Chondrocyte (in vitro differentiated cells): ENCODE measurements at places on chromosomes 13 and 19.

DNA sequence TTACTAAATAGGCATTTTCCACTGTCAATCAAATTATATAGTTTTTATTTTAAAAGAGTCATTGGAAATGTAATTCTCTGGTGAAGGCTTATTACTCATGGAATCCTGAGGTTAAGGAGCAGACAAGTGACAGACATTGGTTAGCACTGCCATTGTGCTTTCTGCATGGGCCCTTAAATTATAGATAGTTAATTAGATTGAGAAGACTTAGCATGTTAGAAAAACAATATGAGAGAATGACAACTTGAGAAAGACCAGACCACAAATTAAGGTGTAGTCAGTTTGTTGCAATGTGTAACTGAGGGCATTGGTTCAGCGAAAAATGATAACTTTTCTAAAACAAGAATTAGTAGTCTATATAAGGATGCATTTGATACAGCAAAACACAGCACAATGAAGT, 195.5 kb downstream of the SLITRK6 start:
- DNase-seq: no peak

DNA sequence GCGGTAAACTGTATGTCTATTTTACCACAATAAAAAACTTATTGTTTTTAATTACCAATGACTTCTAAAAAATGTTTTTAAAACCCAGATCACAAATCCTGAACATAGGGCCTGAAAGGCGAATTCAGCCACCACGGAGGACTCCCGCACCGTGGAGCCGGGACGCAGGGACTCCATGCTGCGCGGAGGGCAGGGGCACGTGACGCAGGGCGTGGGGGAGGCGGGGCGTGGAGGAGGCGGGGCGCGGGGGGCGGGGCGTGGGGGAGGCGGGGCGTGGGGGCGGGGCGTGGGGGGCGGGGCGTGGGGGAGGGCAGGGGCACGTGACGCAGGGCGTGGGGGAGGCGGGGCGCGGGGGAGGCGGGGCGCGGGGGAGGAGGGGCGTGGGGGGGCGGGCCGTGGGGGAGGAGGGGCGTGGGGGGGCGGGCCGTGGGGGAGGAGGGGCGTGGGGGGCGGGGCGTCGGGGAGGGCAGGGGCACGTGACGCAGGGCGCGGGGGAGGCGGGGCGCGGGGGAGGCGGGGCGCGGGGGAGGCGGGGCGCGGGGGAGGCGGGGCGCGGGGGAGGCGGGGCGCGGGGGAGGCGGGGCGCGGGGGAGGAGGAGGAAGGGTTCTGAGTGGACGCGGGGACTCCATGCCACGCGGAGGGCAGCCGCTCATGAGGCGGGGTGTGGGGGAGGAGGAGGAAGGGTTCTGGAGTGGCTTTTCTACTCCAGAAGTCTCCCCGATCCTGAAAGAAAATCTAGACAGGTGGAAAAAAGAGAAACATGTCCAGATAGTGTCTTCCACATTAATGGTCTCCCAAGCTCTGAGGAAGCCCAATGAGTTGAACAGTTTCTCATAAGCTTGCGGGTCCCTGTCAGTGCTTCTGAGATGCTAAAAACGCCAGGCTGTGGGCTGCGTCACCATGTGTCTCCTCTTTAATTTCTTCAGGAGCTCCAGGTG, 4.4 kb upstream of the PROZ start:
- DNase-seq: no peak

DNA sequence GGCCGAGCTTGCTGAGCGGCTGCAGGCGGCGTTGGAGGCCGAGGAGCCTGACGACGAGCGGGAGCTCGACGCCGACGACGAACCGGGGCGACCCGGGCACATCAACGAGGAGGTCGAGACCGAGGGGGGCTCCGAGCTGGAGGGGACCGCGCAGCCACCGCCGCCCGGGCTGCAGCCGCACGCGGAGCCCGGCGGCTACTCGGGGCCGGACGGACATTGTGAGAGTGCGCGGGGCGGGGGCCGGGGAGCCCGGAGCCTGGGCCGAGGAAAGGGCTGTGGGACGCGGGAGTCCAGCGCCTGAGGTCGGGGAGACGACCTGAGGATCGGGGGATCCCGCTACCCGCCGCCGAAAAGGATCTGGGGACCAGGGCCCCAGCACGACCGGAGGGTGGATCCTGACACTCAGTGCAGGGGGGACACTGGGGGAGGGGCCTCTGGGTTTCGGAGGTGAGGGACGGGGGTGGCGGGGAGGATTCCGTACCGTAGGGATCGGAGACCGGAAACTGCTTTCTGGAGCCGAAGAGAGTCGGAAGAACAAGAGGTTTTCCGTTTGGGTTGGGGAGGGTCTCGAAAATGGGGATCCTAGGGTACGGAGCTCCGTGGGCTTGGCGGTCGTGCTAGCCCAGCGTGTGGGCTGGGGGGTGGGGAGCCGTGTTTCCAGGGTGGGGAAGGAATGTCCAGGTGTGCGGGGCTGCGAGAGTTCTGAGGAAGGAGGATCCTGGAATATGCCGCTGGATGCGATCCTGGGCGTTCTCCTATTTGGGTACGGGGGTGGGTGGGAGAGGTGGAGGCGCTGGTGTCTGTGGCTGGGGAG, 616 bp downstream of the HNRNPUL1 start:
- no peak for DNase-seq

DNA sequence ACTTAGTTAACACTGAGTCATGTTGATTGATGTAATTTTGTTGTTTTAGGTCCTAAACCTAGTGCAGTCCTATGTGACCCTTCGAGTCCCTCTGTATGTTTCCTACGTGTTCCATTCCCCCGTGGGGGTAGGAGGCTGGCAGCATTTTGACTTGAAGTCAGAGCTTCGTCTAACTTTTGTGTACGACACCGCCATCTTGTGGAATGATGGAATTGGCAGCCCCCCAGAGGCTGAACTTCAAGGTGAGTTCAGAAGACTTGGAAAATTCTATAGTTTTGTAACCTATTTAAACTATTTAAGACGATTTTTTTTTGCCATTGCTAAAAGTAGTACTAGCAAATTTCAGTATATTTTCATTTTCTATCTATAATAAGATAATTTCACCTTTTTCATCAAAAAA, 117.9 kb downstream of the STOML3 start:
- no peak for DNase-seq

GRCh38 chr13:22589880-22590279, 590.9 kb upstream of the SGCG start:
- no peak for DNase-seq

GRCh38 chr13:37385248-37385647, 213.3 kb downstream of the POSTN start:
- no peak for DNase-seq

DNA sequence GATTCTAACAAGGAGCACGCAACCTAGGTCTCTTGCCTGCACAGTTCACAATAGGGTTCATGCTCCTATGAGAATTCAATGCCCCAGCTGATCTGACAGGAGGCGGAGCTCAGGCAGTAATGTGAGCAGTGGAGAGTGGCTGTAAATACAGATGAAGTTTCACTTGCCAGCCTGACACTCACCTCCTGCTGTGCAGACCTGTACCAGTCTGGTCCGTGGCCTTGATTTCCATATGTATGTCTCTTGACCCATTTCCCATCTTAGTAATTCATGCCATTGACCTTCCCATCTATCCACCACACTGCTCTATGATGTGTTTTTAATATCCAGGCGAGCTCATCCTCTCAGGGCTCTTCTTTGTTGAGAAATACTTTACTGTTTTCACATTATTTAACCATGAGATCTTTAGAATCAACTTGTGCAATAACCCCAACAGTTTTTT, 95.2 kb downstream of the LRCH1 start:
- DNase-seq: no peak

- DNase-seq: no peak
Measured at GRCh38 chr19:2127758-2128157, 23.6 kb downstream of the AP3D1 start.

DNA sequence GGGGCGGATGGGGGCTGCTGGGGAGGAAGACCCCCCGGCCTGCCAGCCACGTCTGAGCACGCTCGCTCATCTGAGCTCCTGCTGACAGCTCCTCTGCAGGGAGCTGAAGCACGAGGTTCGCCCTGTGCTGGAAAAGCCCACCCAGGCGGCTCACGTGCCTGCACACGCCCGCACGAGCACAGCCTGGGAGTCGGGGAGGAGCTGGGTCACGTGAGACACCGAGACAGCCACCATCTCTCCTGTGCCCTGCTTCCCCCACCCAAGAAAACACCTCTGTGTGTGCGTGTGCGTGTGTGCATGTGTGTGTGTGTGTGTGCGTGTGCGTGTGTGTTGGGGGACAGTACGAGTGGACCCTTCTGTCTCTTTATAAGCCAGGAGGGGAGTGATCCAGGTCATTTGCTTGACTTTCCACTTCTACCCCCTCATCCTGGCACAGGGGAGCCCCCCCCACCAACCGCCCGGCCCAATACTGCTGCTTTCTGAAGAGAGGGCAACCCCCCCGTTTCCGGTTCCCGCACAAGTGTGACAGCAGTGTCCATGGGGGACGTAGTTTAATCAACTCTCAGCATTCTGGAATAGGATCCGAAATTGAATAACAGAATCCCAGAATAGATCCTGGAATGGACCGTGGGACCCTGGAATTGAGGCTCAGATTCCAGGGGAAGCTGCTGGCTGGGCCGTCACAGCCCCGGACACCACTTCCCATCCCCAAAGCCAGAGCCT, 42.5 kb downstream of the CELF5 start:
- no peak for DNase-seq

- no peak for DNase-seq
Measured at GRCh38 chr13:99254830-99255229, 3.3 kb downstream of the GPR18 start.

GRCh38 chr13:21048901-21049698, 12.3 kb downstream of the LATS2 start:
- no peak for DNase-seq

- no peak for DNase-seq
Measured at GRCh38 chr13:73608711-73609485, 525.3 kb downstream of the KLF12 start.

DNA sequence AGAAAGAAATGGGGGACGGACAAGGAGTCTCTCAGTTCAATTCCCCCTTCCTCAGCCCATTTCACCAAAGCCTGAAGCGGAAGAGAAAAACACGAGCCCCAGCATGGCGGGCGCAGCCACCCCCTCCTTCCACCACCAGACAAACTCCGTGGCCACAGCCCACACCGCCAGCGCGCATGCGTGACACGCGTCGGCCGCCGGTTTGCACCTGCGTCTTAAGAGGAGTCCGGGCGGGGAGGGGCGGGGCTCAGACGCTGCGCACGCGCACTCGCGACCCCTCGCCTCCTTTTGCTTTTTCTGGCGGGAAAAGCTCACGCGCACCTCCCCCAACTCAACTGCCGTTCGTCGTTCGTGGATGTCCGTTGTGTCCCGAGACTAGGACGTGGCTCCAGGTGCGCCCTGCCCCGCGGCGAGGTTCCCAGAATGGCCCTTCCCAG, at the start of gene KASH5:
Gene KASH5 (plus strand): TSS at position 314 of the 437 bp plus-strand sequence. CDS start 2,635 bp downstream, outside the sequence.
- DNase-seq: no peak

GRCh38 chr19:9793071-9793591, 24.6 kb upstream of the ZNF846 start:
- DNase-seq: no peak

- DNase-seq: no peak
Measured at GRCh38 chr13:76975863-76976262, 16.0 kb upstream of the CLN5 start.

GRCh38 chr13:109088624-109088917, 459.2 kb downstream of the MYO16 start:
- DNase-seq: no peak

- DNase-seq: no peak
Measured at GRCh38 chr19:7456964-7457541, 31.8 kb downstream of the PEX11G start.

DNA sequence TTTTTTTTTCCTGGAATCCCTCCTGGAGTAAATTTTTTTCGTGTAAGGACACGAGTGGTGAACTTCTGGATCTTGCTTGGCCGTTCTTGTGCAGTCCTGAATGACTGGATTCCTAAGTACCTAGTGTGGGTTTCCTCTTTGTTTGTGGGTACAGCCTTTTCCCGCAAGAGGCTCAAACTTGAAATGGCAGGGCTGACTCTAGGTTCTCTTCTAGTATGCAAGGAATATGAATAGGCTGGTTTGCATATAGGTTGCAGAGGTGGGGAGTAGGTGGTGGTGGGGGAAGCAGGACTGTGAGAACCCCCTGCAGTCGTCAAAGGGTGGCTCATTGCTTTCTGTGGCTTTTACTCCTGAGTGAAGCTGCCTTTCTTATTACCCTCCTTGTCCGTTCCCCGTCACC, 13.6 kb downstream of the UBAC2 start:
- DNase-seq: no peak

DNA sequence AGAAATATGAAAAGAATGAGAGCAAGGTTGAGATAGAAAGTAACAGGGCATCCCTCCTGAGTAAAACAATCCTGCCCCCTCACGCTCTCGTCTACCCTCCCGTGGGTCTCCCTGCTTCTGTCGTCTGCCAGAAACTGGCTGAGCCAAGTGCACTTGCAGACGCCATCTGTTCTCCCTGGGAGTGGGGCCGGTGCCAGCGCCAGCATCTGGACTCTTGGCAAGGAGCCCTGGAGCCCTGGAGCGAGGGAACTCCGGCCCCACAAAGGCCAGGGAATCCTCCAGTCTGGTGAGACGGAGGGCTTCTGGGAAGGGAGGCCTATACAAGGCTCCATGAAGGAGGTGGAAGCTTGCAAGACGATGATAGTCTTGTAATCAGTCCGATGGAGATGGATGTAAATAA, 2.3 kb upstream of the TMEM91 start:
- DNase-seq: no peak

- DNase-seq: no peak
Measured at GRCh38 chr19:5171711-5172110, 168.9 kb downstream of the PTPRS start.

DNA sequence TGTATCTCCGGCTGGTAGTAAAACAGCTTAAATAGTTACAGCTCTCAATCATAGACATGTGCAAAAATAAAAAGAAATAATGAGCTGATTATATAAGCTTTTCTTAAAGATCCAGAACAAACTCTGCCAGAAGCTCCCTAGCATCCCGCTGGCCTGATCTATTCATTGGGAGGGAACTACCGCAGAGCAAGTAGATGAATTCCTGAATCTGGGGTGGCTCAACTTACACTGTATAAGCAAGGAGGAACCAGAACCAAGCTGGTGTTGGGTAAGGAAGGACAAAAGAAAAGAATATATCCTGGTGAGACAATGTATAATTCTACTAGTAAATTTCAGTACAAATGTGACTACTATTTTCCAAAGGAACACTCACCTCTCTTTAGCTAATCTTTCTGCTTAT, 1122.2 kb downstream of the OLFM4 start:
- no peak for DNase-seq

DNA sequence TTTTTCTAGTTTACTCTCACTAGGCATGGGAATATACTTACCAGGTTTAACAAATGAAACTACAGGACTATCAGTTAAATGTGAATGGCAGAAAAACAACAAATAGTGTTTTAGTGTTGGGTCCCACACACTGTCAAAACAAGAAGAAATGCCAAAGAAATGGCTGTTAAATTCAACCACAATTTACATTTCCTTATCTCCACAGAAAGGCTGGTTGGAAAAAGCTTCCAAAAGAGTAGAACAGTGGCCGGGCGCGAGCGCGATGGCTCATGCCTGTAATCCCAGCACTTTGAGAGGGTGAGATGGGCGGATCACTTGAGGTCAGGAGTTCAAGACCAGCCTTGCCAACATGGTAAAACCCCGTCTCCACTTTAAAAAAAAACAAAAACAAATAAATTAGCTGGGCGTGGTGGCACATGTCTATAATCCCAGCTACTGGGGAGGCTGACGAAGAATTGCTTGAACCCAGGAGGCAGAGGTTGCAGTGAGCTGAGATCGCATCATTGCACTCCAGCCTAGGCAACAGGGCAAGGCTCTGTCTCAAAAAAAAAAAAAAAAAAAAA, 66.5 kb downstream of the SERP2 start:
- no peak for DNase-seq

GRCh38 chr13:39378306-39378705, 224.7 kb downstream of the LHFPL6 start:
- DNase-seq: no peak
